HL-60 (cell line): ENCODE measurements at places on chromosomes 4 and X.

DNA sequence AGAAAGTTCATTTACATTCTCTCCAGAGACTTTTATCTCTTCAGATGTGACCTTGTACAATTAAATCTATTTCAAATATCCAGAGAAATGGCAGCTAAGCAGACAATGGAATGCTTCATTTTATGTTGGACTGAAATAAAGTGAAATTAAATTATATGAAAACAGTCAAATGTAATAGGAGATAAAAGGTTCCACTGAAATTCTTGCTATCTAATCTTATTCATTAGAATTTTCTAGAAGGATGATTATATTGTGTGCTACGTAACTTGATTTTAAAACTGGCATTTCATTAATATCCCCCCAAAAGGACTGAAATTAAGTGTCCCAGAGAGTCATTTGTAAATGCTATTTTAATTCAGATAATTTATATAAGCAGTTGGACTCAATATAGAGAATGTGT, 646.9 kb upstream of the GALNT7 start:
- no peak for DNase-seq

GRCh38 chrX:46665232-46666152, 91.9 kb downstream of the CHST7 start:
- no peak for DNase-seq

DNA sequence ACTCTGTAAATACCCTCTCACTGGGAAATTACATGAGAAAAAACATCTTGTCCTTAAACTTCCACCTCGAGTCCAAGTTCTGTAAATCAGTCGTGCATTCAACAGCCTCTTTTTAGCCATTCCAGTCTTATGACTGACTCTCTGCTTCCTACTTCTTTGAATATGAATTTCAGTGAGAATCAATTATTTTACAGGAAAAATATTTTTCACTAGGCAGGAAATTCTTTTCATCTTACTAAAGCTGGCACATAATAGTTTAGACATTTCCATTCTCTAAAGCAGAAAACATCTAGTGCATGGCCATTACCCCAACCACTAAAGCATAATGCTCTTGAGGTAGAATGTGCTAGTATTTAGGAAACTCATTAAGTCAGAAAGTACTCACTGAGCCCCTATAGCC, 565.7 kb upstream of the FAT1 start:
- DNase-seq, result no peak

GRCh38 chrX:72243472-72243871, 4.6 kb upstream of the ERCC6L start:
- DNase-seq, result no peak

DNA sequence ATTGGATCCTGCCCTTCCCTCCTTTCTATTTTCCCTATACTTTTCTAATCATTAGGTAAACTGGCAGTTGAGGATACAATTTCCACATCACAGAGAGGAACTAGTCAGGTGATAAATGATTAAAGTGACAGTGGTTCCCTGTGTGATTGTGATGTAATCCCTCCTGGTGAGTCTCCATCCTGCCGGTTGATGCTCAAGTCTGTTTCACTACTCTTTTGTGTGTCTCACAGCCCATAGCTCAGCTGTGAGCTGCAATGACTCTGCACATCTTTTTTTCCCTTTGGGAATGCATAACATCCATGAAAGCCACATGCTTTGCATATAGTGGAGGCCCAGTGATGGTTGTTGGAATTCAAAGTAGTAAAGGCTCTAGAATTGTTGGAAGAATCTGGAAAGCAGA, 60.4 kb downstream of the CCNI start:
- no peak for DNase-seq

GRCh38 chr4:139647184-139647583, 18.4 kb upstream of the MGST2 start:
- peak; percentile 48 for DNase-seq

GRCh38 chr4:10108391-10108790, 8.2 kb downstream of the WDR1 start:
- no peak for DNase-seq

DNA sequence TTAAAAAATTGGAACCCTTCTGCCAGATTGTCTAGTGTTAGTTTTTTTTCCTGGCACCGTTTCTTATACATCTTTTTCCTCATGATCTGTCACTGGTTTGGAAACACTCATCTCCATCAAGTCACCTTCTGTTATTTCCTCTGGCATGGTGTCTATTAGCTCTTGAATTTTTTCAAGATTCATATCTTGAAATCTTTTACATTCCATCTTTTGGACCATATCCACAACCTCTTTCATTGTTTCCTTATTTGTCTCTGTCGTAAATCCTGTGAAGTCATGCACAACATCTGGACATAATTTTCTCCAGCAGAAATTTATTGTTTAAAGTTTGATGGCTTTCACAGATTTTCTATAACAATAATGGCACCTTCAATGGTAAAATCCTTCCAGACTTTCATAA, 10.2 kb upstream of the TMEM185A start:
- DNase-seq, result no peak

DNA sequence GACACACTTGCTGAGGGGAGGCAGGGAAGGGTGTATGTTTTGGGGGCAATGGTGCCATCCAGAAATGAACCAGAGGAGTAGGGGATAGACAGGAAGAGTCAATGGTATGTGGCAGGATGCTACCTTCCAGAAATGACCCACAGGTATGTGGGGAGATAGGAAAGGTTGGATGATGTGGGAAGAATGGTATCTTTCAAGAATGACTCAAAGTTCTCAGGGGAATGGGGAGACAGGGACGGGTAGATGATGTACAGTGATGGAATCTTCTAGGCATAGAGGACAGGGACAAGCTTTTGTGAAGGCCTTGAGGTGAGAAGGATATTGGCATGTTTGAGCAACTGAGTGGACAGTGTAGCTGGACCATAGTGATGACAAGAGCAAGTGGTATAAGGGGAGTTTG, 64.9 kb downstream of the MAOA start:
- no peak for DNase-seq
